Left cardiac atrium (tissue), 4 donors: ENCODE measurements at places on chromosomes 5 and 9.
A peak's percentile ranks its signal among the peaks of the same experiment; 100 is the strongest.

DNA sequence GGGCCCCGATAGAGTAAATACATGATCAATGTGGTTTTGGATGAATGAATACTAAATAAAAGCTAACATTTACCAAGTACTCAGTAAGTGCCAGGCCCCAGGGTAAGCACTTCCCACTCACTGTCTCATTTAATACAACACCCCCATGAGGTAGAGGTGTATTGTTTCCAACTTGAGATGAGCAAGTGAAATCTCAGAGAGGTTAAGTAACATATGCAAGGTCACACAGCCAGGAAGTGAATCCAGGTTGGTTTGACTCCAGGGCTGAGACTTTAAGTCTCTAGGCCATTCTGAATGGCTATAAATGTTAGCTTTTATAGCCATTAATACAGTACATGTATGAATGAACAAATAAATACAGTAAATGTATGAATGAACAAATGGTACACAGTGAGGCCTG, 39.4 kb downstream of the LHX2 start:
- DNase-seq, result no peak

DNA sequence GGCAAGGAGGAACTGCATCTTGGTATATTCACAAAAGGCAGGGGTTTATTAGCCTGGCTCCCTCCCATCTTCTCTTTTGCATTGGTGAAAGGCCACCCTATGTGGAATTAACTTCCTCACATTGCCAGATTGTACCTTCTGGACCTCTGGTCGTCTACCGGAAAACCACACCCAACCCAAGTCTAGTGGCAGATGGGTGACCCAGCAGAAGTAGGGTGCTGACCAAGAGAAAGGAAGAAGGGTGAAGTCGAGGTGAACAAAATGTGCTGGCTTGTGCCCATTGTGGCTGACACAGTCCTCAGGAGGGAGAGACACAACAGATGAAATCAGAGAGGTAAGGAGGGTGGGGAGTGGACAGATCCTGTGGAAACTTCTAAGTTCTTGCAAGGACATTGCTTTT, 39.8 kb upstream of the DAP start:
- DNase-seq, result no peak

DNA sequence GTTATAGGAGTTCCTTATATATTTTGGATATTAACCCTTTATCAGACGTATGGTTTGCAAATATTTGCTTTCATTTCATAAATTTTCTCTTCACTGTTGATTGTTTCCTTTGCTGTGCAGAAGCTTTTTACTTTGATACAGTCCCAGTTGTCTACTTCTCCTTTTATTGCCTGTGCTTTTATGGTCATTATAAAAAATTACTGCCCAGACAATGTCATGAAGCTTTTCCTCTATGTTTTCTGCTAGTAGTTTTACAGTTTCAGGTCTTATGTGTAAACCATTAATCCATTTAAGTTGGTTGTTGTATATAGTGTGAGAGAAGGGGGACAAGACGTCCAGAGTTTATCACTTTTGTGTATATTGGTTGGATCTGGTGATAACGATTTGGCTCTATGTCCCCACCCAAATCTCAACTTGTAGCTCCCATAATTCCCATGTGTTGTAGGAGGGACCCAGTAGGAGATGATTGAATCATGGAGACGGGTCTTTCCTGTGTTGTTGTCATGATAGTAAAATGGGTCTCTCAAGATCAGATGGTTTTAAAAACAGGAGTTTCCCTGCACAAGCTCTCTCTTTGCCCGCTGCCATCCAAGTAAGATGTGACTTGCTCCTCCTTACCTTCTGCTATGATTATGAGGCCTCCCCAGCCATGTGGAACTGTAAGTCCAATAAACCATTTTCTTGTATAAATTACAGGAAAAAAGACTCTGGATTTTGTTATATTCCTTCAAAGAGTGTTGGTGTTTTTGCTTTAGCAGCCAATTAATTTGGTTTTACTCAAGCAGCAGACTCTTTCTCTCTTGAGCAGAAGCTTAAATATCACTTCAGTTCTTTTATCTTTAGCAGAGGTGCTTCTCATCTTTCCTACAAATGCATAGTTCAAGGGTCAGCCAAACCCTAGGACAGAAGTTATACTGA, 13.7 kb downstream of the F2R start:
- DNase-seq, result no peak

- no peak for DNase-seq
Observed at GRCh38 chr5:56166671-56167385, 66.3 kb downstream of the ANKRD55 start.

DNA sequence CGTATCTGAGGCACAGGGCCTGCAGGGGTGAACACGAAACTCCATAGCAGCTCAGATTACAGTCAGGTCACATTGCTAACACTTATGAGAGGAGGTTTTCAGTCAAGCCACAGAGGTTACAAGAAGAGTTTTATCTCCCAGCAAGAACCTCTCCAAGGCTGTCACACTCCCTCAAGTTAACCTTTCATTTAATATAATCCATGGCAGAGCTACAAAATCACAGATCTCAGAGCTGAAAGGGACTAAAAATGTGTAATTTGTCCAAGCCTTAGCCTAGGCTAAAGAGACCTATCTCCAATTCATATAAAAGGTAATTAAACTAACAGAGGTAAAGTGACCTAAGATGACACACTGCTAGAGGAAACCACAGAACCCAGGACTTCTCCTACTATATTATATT, 57.2 kb downstream of the MLANA start:
- no peak for DNase-seq

GRCh38 chr9:122031157-122031556, 62.0 kb downstream of the TTLL11 start:
- no peak for DNase-seq

DNA sequence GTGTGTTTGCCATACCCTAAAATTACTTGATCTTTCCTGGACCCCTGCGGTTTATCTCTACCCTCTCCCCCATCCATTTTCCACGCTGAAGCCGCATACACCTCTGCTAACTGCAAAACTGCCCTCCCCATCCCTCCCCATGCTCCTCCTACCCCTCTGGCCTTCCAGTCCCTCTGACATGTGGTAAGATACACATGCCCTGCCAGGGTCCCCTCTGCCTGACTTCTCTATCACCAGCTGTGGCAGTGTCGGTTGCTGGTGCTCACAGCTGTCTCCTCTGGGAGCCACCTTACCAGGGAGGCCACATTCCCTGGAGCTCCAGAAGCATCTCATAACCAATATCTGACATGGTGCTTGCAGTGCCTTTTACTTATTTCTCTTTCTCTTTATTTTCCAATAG, 58.9 kb upstream of the COL15A1 start:
- DNase-seq, result no peak

DNA sequence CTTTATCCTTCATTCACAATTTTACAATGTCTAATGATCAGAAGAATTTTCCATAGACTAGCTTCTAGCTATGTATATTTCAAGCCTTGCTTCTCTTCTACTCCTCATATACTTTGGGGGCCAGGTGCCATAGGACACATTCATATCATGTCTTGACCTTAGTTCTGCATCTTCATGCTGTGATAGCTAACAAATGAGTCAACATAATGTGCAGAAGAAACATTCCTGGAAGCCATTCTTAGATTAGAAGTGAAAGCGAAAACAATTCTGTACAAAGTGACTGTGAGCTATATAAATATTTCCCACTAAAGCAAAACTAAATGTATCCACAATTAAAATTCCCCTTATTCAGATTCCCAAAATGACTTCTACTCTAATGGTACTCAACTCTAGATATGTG, 320.2 kb upstream of the NREP start:
- no peak for DNase-seq

DNA sequence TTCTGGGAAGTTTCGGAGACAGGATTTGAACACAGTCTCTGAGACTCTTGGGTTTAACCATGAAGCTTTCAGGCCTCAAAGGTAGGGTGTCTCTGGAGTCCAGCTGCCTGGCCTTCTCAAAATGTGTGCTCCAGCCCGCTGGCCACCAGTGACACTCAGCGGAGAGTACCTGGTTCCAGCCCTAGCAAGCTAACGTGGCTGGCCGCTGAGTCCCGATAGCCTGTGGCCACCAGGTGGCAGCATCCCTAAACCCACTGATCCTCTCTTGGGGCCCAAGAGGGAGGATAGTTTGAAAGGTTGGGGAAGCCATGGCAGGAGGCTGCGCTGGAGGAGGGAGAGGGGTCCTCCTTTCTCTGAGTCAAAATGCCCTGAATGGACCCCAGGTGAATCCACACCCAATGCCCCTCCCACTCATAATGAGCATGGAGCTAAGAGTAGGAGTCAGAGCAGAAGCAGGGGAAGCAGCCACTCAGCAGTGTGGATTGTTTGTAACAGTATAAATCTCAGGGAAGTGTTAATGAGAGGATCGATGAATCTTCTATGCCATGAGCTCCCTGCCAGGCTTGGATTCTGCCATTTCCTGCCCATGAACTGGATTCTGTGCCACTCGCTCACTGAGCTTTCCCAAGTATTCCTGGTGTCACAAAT, 5.4 kb upstream of the TIFAB start:
- DNase-seq, result peak; percentile 64
